M059J (cell line): ENCODE measurements at places on chromosomes 2 and 18.

- DNase-seq = no peak
Observed at GRCh38 chr2:241908686-241909420, 39.3 kb downstream of the RTP5 start.

GRCh38 chr2:119711352-119711751 is 32.4 kb downstream of the TMEM177 start:
- no peak for DNase-seq

DNA sequence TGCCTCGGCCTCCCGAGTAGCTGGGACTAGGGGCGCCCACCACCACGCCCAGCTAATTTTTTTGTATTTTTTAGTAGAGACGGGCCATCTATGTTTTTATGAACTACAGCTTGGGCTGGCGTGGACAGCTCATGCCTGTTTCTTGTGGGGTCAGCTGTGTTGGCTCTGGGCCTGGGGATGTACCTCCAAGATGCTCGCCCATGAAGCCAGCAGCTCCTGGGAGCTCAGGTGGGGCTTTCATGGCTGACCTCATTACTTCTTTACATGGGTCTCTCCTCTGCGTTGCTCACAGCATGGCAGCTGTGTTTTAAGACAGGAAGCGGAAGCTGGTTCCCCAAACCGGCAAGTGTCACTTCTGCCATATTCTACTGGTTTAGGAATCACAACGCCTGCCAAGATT is 203.1 kb downstream of the SOX11 start:
- no peak for DNase-seq

DNA sequence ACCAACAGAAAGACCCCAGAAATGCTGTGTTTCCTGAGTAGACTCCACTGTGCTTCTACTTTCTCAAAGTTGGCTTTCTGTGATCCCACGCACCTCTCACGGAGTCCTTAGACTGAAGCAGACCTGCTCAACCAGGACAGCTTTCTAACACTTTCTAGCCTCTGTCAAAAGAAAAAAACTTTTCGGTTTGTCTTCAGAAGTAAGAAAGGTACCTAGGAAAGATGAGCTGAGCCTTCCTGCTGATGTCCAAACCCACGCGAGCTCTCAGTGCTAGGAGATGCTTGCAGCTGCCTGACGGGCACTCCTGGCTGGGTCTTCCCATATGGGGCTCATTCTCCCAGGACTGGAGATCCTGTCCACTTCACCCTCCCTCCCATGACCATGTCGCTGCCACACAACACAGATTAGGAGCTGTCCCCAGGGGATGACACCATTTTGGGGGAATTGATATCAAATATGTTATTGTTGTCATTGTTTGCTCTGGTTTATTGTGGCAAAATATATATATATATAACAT is 49.2 kb upstream of the DAPL1 start:
- no peak for DNase-seq

DNA sequence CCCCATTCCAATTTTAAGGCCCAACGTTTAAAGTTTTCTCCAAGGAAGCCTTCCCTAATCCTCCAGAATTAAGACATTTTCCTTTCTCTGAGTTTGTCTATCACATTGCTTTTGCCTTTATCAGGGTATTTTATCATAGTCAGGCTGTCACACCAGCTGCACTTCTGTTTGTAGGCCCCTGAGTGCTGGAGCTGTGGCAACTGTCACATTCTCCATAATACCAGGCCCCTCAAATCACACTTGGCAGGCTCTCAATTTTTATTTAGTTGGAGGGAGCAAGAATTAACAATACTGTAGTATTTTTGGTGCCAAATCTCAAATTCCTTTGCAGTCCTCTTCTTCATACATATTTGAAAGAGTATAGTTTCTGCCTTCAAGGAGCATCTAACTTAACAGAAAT is 122.2 kb downstream of the FSHR start:
- DNase-seq = no peak

DNA sequence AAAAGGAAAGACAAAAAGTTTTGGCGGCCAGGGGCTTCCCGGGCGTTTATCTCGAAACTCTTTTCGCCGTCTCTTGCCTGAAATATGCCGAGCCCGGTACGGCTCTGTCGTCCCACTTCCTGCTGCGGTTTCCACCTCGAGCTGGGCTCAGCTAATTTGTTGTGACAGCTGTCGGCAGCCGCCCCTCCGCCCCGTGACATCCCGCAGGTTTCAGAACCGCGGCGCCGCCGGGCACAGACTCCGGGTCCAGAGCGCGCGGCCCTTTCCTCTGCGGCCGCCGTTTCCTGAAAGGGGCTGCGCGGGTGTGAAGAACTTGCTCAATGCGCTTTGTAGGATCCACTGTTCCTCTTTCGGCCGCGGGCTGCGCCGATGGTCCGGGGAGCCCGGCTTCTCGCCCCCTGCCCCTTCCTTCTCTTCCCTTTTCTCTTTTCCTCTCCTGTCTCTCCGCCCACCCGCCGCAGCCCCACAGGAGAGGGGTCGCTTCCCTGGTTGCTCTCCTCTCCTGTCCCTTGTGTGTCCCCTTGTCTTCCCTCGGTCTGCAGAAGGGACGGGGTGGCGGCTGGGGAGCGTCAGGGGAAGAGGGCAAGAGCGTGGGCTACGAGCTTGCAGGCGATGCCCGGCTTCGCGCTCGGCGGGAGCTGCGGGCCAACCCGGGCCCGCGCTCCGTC is 648 bp downstream of the ARID5A start:
- DNase-seq = peak; percentile 78

DNA sequence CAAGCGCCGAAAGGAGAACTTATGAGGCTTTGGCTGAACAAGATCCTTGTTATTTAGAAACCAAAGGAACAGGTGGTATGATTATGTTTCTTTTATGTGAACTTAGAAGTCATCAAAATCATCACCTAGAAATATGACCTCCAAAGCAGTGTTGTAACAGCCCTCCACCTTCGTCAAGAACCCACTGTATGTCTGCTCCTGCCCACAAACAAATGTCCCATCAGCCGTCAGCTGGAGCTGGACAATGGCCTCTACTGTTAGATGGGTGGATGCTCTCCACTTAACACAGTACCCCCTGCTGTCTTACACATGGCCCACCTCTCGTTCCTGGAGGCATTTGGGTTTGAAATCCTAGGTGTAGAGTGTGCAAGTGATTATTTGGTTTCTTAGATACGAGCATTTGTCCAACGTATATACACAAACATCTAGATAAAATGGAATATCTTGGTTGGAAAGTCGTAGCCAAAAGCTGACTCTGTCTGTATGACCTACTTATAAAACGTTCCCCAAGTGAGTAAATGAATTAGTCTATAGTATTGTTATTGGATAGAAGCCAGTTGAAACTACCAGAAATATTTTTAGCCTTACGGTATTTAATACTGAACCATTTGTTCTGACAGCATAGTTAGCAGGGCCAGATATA is 113.0 kb downstream of the CRIM1 start:
- no peak for DNase-seq

DNA sequence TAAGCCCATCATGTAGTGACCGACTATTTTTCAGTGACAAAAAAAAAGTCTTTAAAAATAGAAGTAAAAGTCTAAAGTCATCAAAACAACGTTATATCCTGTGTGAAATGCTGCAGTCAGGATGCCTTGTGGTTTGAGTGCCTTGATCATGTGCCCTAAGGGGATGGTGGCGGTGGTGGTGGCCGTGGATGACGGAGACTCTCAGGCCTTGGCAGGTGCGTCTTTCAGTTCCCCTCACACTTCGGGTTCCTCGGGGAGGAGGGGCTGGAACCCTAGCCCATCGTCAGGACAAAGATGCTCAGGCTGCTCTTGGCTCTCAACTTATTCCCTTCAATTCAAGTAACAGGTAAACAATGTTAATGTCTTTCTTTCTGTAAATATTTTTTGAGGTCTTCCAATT is at the start of gene CD28:
Gene CD28, plus strand, starts transcription at position 237 of the 400 bp plus-strand sequence. Its CDS starts 58 bp downstream, at position 295.
- DNase-seq = peak; percentile 54

DNA sequence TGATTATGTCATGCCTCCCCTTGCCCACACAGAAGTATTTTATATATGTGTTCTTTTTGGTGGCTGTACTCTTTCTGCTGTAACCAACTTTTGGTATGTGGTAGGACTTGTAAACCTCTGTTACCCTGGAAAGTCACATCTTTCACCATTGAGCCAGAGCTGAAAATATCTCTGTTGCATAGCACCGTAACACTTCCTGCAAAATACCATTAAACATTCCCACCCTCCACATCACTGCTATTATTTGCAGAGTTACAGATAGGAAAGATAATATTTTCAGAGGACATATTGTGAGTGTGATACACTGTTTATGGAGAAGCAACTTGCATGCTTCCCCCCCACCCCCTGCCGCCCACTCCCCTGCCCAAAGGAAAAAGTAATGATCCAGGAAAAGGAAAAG is 44.8 kb downstream of the CAB39 start:
- peak; percentile 67 for DNase-seq

DNA sequence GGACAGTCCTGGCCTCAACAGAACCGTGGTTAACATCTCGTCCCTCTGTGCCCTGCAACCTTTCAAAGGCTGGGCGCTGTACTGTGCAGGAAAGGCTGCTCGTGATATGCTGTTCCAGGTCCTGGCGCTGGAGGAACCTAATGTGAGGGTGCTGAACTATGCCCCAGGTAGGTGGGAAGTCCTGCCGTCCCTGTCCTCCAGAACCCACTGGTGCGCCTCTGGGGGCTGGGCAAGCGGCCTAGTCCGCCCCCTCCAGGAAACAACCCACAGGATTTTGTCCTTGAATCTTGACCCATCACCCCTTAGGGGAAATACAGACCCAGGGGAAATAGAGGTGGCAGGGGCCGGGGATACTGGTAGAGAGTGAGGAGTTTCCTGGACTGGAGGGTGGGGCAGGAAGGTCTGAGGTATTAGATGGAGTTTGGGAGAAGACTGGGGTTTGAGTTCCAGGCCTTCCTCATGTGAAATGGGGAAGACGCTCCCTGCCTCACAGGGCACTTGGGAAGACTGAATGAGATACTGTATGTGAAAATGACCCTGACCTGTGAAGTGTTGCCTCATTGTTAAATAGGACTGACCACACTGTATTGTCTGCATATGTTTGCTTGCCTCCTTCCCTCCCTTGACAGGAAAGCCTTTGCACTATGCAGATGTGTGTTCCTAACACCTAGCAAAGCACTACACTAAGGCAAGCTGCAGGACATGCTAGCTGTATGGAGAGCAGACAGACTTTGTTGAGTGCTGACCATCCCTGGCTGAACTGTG is 1.4 kb downstream of the SPR start:
- DNase-seq = no peak

DNA sequence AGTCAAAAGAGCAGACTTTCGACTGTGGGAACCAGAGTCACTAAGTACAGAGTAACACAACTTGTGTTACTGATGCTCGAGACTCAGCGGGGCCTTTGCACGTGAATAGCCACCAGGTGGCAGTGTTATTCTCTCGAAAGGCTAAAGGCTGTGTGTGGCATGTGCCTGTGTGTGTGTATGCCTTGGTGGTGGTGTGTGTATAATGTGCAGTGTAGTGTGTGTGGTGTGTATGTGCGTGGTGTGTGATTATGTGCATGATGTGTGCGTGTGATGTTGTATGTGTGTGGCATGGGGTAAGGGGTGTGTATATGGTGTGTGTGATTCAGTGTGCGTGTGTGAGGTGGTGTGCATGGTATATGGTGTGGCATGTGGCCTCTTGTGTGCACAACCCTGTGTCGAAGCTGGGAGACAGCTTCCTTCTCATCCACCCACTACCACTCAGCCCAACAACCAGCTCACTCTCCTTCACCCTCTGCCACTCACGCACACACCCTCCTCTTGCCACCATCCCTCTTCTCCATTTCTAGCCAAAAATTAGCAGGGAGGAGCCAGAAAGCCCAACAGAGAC is 83.0 kb upstream of the ZNF532 start:
- peak; percentile 83 for DNase-seq

GRCh38 chr18:69380324-69380723 is 20.4 kb upstream of the DOK6 start:
- DNase-seq = no peak

GRCh38 chr18:63603772-63604171 is 16.6 kb downstream of the SERPINB13 start:
- peak; percentile 58 for DNase-seq

- no peak for DNase-seq
Observed at GRCh38 chr2:239291475-239292350, 109.1 kb downstream of the HDAC4 start.

DNA sequence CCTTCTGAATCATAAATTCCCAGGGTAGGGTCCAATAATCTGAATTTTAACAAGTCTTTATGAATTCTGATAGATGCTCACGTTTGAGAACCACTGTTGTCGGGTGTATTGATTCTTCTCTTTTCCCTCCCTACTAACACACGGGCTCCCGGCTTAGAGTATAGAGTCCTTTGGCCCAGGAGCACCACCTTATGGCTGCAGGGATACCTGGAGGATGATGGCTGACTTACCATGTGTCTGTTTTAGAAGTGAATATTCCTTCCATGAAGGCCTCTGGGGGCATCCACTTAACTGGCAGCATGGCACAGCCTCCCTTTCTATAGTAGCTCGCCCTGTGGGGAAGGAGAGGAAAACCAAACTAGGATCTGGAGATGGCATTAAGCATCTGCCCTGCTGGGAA is 91.7 kb downstream of the CLIP4 start:
- no peak for DNase-seq

DNA sequence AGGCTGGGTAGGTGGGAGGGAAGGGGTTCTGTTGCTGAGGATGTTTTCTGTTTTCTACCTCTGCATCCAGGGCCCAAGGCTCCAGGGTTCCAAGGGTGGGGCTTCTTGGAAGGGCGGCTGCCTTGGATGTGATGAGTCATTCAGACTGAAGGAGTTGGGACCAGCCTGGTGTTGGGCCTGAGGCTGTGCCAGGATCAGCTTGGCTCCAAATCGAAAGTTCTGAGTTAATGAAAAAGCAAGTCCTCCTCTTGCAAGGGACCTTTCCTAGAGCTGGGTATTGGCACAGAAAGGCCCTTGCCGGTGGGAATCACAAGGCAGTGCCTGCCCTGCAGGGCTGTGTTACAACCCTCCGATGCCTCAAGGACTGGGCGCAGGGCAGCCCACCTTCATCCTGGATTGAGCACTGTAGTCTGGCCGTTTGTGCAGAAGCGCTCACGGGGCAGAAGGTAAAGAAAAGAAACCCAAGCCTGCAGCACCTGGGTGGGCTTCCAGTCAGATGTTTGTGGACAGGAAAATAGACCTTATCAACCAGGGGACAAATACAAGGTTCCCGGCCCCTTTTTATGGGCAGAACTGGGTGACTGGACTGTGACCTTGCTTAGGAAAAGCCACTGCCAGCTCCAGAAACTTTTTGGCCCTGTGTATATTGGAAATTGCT is 52.5 kb upstream of the MCFD2 start:
- peak; percentile 95 for DNase-seq
